Stimulated activated CD4-positive, alpha-beta T cell treated with anti-CD3 and anti-CD28 coated beads, Interleukin-12 subunit alpha, Interleukin-12 subunit beta, amount 100 ng/mL, for 48 hours (primary cell): ENCODE measurements at places on chromosomes 2 and 18.

DNA sequence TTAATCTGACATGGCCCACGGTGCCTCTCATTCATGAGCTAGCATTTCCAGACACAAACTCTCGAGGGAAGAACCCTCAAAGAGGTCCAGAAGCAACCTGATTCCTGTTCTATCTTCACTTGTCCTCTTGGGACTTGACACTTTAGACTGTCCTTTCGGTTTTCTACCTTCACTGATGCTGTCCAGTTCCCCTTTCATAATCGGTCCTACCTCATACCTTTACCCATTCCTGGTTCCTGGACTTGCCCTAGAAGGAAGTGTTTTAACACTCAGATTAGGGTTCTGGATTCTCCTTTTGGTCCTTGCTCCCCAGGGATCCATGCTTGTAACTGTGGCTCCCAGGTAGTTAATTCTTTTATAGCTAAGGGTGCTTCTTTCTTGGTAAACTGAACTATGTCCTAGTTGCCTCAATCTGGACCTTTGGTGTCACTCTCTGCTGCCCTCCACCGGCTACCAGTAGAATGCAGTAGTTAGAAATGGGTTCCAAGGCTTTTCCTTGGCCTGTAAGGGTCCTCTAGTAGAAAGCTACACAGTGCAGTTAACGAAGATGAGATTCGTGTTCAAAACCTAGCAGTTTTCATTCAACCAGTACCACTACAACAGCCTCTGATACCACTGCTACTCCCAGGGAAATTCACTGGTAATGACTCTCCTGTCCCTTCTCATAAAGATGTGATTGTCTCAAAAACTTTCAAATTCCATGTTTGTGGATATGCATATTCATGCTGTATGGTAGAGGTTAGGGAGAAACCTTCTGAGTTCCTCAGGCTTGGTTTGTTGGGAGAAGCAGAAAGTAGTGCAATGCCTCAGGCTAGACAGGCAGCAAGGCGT, 178.1 kb upstream of the CYP26B1 start:
- DNase-seq: no peak

DNA sequence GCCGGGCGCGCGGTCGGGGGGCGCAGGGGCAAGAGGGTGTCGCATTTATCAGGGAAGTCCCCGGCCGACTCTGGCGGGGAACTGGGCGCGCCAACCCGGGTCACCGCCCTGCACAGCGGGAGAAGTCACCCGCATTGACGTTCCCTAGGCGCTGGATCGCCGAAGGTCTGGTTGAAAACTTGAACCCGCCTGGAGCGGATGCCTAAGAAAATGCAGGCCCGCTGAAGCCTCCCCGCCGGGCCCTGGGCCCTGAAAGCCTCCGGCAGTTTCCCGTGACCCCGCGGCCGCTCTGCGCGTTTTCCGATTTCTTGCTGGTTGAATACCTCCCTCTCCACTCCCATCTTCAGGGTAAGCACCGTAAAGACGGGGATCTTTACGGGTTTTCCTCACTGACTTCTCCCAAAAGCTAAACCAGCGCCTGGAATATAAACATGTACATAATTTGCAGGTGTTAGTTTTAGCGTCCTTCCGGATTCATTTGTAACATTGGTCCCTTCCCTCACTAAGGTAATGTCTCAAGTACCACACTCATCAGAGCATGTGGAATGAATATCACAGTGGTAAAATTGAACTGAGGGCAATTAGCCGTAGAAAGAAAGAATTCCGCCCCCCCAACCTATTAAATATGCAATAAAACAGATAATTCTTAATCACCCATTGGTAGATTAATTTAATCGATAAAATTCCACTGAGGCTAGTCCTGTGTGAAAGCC, 675 bp upstream of the SPIRE1 start:
- no peak for DNase-seq

DNA sequence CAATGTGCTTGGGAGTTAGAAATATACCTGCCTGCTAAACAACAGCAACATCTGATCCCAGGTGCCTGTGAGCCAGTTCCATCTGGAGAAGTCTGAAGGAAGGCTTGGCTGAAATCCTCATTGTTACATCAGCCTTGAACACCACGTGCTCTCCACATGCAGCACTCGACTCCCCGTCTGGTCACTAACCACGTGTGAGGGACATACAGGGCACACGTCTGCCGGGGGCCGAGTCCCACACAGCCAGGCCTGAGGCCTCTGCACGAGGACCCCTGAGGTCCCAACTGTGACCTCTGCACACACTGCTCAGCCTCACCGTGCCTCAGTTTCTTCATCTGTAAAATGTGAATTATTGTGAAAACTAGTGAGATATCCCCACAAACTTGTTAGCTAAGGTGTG, 236.5 kb upstream of the SALL3 start:
- DNase-seq: no peak

DNA sequence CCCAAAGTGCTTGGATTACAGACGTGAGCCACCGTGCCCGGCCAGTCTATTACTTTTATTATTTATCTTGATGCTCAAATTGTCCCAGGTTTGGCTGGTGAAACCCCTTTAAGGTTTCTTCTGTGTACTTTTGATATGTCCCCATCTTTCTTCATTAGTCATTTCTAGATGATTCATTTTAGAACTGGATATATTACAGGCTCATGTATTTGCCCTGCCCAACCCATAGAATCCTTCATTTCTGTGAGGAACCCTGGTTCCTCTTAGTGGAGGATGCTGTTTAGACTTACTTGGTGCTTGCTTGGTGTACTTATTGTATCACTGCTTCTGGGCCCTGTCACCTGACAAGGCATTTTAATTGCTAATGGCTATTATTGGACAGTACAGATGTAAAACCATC, 40.1 kb downstream of the KCMF1 start:
- DNase-seq: no peak

GRCh38 chr2:187912950-187913349, 358.7 kb upstream of the TFPI start:
- DNase-seq: no peak

- DNase-seq: no peak
Observed at GRCh38 chr18:48897531-48897930, 53.2 kb downstream of the SMAD7 start.

DNA sequence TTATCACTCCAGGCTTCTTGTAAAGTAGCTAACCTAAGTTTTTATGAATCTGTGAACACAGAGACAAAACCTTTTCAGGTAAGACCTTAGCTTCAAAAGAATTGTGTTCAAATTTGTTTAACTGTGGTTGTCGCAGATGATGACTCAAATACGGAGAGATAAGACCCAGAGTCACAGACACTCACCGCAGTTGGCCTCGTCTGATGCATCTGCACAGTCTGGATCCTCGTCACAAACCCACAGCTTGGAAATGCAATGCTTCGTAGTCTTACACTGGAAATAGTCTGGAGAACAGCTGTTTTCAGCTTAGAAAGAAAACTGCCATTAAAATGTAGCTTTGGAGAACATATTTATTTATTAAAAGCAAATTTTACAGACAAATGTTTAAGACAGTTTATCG, 1662.1 kb upstream of the NXPH2 start:
- DNase-seq: no peak
